NCI-H146 (cell line): ENCODE measurements at places on chromosomes 5 and 9.
A peak's percentile ranks its signal among the peaks of the same experiment; 100 is the strongest.

DNA sequence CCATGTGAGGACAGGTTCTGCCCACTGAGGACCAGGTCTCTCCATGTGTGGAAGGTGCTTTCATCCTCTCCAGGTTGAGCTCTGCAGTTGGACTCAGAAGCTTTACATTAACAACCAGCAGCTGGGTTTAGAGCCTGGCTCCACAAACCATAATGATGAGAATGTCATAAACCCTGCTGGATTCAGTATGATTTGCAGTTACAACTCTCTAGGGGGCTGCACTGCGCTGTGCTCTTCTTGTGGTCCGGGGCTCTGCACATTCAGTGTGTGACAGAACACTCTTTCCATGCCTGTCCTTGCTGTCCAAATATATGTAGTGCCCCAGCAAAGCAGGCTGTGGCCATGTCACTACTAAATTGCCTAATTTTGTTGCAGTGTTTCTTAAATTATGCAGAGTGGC, 334.3 kb downstream of the ICE1 start:
- no peak for DNase-seq

DNA sequence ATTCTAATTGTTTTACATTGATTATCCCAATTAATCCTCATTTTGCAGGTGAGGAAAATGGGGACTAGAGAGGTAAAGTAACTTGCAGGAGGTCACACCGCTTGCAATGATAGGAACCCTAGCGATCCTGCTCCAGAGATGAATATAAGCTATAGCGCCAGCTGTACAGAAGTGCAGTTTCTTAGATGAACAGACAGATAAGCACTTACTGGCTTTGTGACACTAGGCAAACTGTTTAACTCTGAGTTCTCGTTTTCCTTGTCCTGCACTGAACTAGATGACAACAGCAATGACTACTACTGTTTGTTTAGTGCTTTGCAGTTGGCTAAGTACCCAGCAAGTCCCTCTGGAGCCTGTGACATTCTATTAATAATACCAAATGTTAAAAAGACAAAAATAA, 11.1 kb downstream of the LHX6 start:
- DNase-seq = no peak

GRCh38 chr9:127493592-127494303, 42.4 kb downstream of the LRSAM1 start:
- DNase-seq = no peak

- DNase-seq = peak; percentile 97
Observed at GRCh38 chr9:29214154-29214689, 1640.9 kb upstream of the C9orf72 start.

GRCh38 chr9:78031893-78032729, 500 bp upstream of the GNAQ start:
- peak; percentile 91 for DNase-seq

DNA sequence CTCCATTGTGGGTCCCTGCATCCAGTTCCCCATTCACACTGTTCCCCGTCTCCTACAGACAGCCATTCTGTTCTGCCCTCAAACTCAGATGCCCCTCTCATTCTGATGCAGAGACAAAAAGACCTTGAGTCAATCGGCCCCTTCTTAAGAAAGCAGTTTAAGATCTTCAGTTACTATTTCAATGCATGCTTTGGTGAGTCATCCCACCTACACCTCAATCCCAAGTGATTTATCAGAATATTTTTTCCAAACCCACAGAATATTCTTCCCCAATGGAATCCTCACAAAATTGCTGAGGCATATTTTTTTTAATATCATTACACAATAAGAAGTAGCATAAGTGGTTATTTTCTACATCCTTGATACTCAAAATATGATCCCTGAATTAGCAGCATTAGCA, 92.4 kb upstream of the SLC1A1 start:
- no peak for DNase-seq

- DNase-seq = no peak
Observed at GRCh38 chr5:177327539-177328522, 16.1 kb upstream of the MXD3 start.

DNA sequence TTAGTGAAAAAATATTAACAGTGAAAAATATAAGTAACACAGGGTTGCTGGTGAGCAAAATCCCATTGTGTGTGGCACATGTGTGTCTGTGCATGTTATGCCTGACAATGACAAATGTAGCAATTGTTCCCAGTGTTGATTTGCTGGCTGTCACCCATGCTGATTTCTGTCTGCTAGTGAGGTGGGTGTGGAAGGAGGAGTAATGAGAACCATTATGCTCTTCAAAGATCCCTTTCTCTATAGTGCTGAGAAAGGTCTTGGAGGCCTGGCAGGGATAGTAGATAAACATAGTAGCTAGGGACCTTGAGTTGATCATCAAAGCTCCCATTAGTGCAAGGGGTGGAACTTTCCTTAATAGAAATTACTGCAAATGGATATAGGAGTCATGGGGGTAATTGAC, 152.5 kb upstream of the CLINT1 start:
- no peak for DNase-seq

GRCh38 chr9:71716138-71716909, 52.0 kb downstream of the CEMIP2 start:
- DNase-seq = no peak

- no peak for DNase-seq
Observed at GRCh38 chr9:8585036-8585435, 785.5 kb upstream of the DMAC1 start.

GRCh38 chr5:147687118-147687517, 95.4 kb downstream of the JAKMIP2 start:
- peak; percentile 84 for DNase-seq

DNA sequence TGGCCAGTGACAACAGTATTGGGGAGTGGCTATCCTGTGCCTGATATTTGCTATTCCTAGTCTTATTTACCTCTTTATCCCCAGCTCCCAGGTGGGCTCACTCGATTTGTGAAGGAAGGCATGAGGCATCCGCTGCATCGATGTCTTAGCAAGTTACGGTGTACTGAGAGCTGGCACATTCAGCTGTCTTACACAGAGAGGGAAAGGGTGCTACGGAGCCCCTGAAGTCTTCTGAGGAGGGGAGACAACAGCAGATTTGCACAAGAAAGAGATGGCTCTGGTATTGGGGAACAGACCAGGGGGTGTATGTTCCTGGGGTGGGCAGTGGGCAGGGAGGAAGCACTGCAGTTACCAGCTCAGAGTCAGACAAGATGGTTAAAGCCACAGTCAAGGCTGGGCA, 172.6 kb downstream of the FGF18 start:
- no peak for DNase-seq

- DNase-seq = no peak
Observed at GRCh38 chr5:135064235-135064570, 30.2 kb upstream of the PITX1 start.

DNA sequence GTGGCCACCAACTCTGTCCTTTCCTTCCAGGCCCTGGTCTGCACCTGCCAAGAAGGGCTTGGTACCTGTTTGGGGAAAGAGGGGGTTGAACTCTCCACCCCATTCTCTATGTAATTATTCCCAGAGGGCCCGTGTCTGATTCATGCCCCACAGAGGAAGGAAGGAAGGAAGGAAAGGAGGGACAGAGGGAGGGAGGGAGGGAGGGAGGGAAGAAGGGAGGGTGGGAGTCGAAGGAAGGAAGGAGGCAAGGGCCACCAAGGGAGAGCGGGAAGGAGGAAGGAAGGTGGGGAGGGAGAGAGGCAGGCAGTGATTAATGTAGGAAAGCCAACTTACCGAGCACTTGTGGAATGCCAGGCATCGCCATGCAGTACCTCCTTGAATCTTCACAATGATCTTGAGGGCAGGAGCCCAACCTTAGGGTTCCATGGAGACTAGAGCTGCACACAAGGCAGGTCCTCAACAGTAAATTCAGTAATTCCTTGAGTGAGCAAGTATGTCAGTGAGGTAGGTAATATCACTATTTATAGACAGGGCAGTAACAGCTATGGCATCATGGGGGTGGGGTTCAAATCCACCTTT, 75.8 kb downstream of the FGF18 start:
- no peak for DNase-seq

- DNase-seq = peak; percentile 46
Observed at GRCh38 chr9:129737479-129738274, 15.2 kb downstream of the PTGES start.

GRCh38 chr9:81844131-81844567, 84.1 kb upstream of the SPATA31D4 start:
- no peak for DNase-seq

GRCh38 chr9:137467896-137468295, 8.8 kb upstream of the NSMF start:
- no peak for DNase-seq

- DNase-seq = no peak
Observed at GRCh38 chr9:135242406-135242805, 154.9 kb downstream of the OLFM1 start.
